ENCODE measurements at places on chromosomes 4 and X.

DNA sequence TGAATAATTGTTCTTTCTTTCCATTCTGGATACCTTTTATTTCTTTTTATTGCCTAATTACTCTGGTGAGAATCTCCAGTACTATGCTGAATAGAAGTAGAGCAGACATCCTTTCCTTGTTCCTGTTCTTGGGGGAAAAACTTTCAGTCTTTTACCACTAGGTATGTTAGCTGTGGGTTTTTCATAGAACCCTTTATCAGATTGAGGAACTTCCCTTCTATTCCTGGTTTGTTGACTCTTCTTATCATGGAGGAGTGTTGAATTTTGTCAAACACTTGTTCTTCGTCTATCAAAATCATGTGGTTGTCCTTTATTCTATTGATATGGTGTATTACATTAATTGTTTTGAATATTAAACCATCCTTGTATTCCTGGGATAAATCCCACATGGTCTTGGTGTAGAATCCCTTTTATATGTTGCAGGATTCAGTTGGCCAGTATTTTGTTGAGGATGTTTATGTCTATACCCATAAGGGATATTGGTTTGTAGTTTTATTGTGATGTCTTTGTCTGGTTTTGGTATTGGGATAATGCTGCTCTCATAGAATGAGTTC, 23.6 kb downstream of the SH3BP2 start:
- no peak for DNase-seq

DNA sequence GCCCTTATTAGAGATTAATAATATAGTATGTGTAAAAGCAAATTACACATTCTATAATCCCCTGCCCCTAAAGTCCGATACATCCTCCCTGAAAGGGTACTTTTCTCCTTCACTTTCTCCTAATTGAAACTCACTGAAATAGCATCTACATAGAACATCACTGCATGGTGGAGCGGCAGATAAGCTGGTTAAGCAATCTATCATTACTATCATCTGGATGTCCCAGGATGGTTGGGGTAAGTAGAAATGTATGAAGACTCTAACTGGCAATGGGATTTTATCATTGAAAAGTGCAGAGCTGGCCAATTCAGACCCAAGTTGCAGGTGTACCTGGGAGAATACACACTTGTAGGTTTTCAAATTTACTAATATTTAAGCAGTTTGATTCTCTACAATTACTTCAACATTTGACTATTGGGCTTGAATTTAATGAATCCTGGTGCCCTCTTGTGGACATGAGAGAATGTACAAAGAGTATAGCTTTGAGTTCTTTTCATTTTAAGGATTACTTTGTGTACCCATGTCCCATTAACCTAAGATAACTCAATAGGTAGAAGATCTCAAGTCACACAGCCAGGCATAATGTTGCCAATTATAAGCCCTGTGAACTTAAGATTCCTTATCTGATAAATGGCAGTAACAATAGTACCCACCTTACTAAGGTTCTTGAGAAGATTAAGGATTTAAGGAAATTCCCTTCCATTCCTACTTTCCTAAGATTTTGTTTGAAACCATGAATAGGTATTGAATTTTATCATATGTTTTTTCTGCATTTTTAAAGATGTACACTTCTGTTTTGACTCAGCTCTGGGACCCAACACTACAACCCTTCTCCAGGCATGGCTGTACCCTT, 69.8 kb downstream of the SHROOM3 start:
- no peak for DNase-seq

DNA sequence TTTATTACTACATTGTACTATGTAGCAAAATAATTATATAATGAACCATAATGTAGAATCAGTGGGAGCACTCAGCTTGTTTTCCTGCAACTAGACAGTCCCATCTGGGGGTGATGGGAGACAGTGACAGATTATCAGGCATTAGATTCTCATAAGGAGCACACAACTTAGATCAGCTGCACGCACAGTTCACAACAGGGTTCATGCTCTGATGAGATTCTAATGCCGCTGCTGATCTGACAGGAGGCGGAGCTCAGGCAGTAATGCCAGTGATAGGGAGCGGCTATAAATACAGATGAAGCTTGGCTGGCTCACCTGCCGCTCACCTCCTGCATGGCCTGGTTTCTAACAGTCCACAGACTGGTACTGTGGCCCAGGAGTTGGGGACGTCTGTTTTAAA, 199.2 kb downstream of the MAB21L2 start:
- no peak for DNase-seq

- DNase-seq = no peak
Observed at GRCh38 chrX:108303682-108304081, 134.5 kb downstream of the COL4A6 start.

GRCh38 chr4:145755802-145756201, 75.9 kb downstream of the C4orf51 start:
- DNase-seq = no peak

GRCh38 chr4:71259911-71260331, 78.9 kb upstream of the SLC4A4 start:
- DNase-seq = no peak

GRCh38 chr4:143354990-143355389, 18.3 kb downstream of the GAB1 start:
- no peak for DNase-seq

DNA sequence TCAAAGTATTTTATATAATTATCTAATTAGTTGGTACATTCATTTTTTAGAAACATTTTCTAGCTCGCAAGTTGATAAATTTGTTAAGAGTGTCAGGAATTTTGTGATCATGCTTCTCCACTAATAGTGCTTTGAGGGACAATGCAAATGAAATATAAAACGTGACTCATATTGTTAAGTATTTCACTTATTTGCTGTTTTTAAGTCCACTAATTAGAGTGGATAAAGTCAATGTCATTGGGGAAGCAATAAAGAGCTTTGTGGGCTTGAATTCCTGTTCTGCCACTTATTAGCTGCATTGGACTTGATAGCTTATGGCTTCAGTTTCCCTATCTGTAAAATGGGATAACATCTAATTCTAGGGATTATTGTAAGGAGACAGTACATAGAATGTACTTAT, 26.5 kb upstream of the ANAPC4 start:
- no peak for DNase-seq

DNA sequence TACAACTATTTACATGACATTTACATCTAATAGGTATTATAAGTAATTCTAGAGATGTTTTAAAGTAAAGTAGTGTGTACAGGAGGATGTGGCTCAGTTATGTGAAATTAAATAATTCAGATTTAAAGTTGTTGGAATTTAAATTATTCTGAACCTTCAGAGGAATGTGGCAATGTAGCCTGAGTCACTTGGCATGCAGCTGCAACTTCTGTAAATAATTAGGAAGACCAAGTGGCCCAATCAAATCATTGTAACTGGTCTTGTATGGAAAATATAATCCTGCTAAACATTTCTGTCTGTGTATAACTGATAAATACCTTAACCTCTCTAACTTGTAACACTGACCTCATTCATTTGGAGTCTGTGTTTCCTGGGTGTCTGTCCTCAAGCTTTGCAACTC, 828.9 kb downstream of the GLUD2 start:
- no peak for DNase-seq

DNA sequence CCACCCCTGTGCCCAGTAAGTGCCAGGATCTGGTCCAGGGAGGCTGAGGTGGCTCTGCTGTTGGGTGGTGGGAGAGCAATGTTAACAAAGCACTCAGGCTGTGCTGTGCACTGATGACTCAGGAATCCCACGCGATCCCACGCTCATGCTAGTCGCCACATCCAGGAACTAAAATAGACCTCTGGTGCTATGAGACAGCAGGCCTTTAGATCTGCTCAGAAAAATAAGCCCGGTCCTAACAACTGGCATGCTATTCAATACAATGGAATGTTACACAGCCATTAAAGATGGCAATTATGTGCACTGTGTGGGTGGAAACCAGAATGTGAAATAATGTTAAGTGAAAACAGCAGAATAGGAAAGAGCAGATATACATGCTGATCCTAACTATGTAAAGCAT, 26.0 kb downstream of the ARL13A start:
- no peak for DNase-seq

DNA sequence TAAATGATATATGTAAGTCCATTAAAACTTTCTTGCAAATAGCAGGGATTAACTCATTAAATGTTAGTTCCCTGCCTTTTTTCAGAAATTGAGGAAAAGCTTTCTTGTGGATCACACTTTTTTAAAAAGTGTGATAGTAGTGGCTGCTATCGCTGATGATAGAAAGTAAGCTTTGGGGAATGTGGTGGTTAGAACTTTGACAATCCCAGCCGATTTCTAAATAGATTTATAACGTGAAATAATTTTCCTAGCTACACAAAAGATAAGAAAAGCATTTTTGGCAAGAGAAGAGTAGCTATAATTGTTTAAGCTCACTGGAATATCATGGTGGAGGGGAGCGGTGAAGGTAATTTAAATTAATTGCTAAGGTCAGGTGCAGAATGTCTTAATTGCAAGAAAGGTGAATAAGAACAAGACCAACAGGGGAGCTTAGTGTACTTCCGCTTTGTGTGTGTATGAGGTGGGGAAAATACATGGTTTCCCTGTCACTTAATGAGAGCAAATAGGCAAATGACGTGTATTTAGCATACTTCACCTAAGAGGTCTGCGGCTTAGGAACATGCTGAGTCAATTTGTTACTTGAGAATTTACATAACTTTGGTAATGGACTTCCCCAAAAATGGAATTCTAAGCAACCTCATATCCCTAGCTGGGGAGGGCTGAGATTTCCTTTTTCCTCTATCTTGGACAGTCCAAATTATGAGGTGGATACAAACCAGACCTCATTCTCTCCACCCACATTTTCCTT, 11.7 kb upstream of the IL21 start:
- no peak for DNase-seq

DNA sequence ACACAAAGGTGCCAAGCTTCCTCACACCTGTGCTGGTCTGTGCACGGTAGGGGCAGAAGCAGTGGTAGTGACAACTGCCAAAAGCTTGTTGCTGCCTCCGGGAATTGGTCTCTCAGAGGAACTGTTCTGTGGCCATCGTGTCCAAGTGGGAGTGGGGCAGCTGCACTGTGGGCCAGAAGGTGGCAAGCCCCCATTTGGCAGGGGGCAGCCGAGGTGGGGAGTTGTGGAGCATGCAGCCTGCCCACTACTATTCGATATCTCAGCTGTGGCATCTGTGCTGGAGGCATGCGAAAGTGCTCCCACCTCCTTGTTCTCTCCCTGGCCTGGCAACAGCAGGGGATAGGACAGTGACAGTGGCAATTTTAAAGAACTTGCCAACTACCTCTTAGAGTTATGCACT, 192.8 kb downstream of the TBX22 start:
- no peak for DNase-seq

DNA sequence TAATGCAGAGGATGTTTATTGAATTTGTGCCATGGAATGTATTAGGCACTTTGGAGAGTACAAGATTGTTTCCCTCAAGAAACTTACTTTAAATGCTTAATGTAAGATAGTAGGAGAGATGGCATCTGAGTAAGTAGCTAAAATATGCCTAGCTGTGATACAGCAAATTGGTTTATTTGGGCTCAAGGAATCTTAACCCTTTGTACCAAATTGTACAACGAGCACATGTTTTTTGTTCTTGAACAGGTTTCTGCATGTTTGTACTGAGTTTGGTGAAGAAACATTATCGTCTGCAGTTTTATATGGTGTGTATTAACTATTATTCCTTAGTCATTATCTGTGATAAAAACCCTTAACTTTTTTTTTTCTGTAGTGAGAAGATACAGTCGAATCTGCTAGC, 48.6 kb downstream of the CDS1 start:
- DNase-seq = no peak

DNA sequence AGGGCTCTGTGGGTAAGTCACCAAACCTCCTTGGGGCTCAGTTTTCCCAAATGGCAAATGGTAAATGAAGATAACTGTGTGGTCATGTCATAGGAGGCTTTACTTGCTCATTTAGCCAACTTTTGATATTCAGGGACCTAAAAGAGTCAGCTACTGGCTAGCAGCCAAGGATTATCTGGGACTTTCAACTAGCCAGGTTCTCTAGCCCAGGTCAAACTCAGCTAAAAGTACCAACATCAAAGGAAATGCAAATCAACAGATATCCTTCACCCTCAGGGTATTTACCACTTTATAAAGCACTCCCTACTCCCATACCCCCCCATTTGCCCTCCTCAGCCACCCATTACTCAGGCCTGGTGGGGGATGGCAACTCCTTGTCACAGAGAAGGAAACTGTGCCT, 7.5 kb downstream of the AMER1 start:
- DNase-seq = no peak

DNA sequence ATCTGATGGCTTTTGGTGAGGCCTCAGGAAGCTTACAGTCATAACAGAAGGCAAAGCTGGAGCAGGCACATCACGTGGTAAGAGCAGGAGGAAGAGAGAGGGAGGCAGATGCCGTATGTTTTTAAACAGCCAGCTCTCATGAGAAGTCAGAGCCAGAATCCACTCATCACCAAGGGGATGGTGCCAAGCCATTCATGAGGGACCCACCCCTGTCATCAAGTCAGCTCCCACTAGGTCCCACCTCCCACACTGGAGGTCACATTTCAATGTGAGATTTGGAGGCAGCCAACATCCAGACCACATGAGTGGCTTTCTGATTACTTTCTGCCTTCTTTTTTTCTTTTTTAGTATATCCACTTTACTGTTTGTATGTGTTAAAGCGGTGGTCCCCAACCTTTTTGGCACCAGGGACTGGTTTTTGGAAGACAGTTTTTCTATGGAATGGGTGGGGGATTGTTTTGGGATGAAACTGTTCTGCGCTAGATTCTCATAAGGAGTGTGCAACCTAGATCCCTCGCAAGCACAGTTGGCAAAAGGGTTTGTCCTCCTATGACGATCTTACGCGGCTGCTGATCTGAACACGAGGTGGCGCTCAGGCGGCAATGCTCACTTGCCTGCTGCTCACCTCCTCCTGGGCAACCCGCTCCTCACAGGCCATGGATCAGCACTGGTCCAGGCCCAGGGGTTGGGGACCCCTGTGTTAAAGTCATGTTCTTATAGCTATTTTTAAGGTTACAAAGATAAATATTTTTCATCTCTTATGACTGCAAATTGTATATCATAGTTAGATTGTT, 61.7 kb downstream of the SLIT2 start:
- peak; percentile 79 for DNase-seq

DNA sequence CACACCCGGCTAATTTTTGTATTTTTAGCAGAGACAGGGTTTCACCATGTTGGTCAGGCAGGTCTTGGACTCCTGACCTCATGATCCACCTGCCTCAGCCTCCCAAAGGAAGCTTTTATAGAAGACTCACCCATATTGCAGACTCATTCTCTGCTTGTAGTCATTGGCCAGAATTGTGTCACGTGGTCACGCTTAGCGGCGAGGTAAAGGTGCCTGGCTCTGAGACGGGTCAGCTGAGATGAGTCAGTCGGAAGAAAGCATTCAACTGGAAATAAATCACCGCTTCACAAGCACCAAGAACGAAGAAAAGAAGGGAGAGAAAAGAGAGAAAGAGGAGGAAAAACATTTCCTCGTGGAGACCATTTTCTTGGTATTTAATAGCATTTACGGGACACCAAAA, 218.8 kb upstream of the NOCT start:
- DNase-seq = no peak

DNA sequence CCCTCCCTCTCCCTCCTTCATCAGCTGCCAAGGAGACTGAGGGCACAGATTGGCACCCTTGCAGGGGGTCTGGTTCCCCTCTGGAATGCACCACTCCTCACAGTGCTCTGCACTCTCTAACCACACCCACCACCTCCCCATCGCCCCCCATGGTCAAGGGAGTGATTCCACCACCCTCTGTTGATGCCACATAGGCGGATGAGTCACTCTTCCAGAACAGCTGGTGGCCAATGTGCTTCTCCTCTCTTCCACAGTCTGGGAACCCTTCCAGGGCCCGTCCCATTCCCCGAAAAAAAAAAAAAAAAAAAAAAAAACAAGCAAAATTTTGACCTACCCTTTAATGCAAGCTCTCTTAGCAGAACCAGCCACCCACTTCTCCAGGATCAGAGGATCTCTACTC, 341.3 kb upstream of the KLF3 start:
- no peak for DNase-seq

GRCh38 chr4:173018446-173018845, 150.2 kb upstream of the GALNT7 start:
- DNase-seq = no peak

Data from glutamatergic neuron (in vitro differentiated cells).